ENCODE measurements at places on chromosomes 7 and 10.
A peak's percentile ranks its signal among the peaks of the same experiment; 100 is the strongest.

DNA sequence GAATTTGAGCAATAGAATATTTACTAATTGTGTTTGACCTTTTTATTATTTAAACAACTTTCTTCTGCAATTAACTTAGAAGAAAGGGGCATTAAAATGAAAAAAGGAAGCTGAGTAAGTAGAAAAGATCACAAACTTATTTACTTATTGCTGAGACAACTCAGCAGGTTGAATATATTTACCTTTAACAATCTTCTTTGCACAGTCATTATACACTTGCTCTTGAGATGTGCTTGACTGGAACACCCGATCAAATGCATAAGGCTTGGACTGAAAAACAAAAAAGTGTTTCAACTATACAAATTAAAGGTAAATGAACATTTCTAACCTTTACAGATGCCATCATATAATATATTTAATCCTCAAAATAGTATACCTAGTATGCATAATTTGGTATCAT, 7.9 kb downstream of the KIF5B start:
- H3K36me3 ChIP-seq, result peaks cover 14% of the 10 kb centered on the region
- DNase-seq, result no peak
- no peak overlapping the region for H3K4me3 ChIP-seq

- no peak overlapping the region for H3K27ac ChIP-seq
- no peak for DNase-seq
- no peaks in the 10 kb centered on the region for H3K4me1 ChIP-seq
- H3K36me3 ChIP-seq, result no peaks in the 10 kb centered on the region
These were observed 8.9 kb upstream of the ZNF777 start for GRCh38 chr7:149469806-149470205.

DNA sequence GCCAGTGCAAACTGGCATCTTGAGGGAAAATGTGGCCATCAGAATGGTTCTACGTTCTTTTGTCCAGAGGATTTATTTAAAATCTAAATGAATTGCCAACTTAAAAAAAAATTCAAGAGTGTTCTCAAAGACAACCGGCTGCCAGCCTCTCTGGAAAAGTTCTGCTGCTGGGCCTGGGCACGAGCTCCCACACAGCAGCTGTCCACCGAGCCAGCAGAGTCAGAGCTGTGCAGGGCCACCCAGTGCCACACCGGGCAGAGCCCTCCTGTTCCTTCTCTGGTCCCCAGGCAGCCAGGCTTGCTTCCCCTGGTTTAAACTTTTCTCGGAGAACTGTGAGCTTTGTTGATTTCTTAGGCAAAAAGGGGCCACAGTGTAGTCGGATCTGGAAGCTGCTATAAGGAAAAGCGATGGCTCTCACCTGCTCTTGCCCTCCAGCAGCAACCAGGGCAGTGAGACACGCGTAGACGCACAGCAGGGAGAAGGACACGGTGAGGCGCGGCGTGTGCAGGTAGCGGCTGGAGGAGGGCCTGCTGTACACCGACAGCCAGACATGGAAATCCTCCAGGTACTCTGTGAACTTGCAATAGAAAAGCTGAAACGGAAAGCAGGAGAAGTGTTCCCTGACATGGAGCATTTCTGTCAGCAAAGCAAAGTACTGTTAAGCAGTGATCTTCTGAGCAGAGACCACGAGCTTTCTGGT, 111.6 kb downstream of the PKD1L1 start:
- no peak overlapping the region for H3K4me3 ChIP-seq
- H3K4me1 ChIP-seq, result no peaks in the 10 kb centered on the region
- H3K27me3 ChIP-seq, result no peaks in the 10 kb centered on the region
- H3K36me3 ChIP-seq, result no peaks in the 10 kb centered on the region

DNA sequence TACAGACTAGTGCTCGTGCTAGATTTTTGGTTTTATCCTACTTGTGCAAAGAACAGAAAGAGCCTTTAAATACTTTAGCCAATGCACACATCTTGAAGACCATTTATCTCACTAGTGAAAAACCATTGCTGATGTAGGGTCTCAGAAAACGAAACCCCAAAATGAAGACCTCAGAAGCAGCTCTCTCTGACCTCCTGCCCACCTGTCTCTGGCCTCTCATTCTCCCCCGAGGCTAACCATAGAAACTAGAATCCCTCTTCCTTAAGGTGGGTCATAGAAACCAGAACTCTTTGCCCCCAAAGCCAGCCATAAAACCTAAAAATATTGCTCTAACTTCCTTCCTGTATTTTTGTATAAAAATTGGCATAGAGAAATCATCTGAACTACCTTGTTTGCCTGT, 112.2 kb downstream of the KIF20B start:
- H3K27ac ChIP-seq, result no peak overlapping the region
- DNase-seq, result no peak
- no peak overlapping the region for H3K4me3 ChIP-seq
- no peaks in the 10 kb centered on the region for H3K4me1 ChIP-seq
- H3K36me3 ChIP-seq, result no peaks in the 10 kb centered on the region

- H3K4me3 ChIP-seq, result no peak overlapping the region
- H3K27ac ChIP-seq, result no peak overlapping the region
- H3K36me3 ChIP-seq, result no peaks in the 10 kb centered on the region
- DNase-seq, result no peak
- H3K27me3 ChIP-seq, result no peaks in the 10 kb centered on the region
- H3K4me1 ChIP-seq, result no peaks in the 10 kb centered on the region
These were observed 667.8 kb upstream of the MKI67 start for GRCh38 chr10:128793726-128794655.

DNA sequence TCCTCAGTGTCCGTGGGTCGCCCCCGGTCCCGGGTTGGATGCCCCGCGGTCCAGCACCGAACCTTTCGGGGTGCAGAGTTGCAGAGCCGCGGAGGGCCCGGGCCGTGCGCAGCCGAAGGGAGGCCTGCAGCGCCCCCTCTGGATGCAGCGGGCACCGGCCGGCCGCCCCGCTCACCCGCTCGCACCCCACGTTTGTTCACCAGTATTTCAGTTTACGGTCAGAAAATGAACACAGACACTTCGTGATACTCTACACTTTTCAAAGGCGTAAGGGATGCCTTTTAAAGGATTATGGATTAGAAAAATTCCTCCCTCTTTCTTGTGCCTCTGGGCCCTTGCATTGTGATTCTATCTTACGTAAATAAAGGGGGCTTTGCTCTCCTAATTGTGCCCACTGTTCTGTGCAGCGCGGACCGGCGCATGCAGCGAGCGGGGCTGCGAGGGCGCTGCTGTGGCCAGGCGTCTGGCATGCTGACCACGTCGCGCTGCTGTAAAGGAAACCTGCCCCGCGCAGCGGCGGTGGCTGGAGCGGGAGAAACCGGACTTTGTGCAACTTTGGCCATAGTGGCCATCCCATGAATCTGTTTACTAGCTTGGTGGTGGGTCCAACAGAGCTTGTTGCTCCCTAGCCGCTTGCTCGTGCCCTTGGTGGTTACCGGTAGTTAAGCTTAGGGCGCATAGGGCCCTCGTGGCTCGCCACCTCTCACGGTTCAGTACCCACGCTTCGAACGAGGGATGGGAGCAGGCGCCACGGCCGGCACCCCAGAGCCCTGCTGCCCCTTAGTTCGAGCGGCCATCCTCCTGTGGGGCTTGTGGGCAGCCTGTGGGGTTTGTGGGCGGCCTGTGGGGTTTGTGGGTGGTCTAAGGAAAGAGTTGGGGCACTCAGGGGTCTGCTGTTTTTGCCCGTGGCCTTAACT, 739 bp upstream of the MEST start:
- peak overlapping the region; percentile 30 for H3K27ac ChIP-seq
- H3K4me3 ChIP-seq, result no peak overlapping the region
- H3K4me1 ChIP-seq, result peaks cover 71% of the 10 kb centered on the region
- peak; percentile 50 for DNase-seq
- H3K27me3 ChIP-seq, result no peaks in the 10 kb centered on the region
- H3K36me3 ChIP-seq, result no peaks in the 10 kb centered on the region

GRCh38 chr7:137846549-137846826, 286 bp downstream of the DGKI start:
- peaks cover 18% of the 10 kb centered on the region for H3K4me1 ChIP-seq
- no peaks in the 10 kb centered on the region for H3K36me3 ChIP-seq
- peaks cover 11% of the 10 kb centered on the region for H3K27me3 ChIP-seq
- no peak overlapping the region for H3K4me3 ChIP-seq
- no peak for DNase-seq

DNA sequence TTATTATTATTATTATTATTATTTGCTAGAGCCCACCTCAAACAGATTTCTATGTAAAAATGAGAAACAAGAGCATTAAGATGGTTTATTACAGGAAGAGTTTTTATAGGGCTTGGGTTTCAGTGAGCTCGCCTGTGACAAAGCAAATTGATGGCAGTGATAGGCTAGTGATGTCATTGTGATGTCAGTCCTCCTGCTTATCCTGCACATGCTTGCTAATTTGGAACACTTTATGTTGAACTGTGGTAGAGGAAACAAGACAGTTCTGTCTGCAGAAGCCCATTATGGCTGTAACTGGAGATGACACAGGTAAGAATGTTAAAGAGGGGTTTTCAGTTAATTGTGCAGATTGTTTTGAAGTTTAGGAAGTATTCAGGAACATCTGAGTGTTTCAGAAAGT, 68.3 kb downstream of the CREM start:
- H3K4me1 ChIP-seq, result peaks cover 12% of the 10 kb centered on the region
- H3K4me3 ChIP-seq, result no peak overlapping the region
- H3K36me3 ChIP-seq, result no peaks in the 10 kb centered on the region
